GM04503 (cell line): ENCODE measurements at places on chromosomes 13 and 19.

GRCh38 chr19:28397306-28397705 is 815.6 kb downstream of the UQCRFS1 start:
- DNase-seq: no peak

- no peak for DNase-seq
These were observed 1065.8 kb upstream of the SPRY2 start for GRCh38 chr13:81406639-81407292.

DNA sequence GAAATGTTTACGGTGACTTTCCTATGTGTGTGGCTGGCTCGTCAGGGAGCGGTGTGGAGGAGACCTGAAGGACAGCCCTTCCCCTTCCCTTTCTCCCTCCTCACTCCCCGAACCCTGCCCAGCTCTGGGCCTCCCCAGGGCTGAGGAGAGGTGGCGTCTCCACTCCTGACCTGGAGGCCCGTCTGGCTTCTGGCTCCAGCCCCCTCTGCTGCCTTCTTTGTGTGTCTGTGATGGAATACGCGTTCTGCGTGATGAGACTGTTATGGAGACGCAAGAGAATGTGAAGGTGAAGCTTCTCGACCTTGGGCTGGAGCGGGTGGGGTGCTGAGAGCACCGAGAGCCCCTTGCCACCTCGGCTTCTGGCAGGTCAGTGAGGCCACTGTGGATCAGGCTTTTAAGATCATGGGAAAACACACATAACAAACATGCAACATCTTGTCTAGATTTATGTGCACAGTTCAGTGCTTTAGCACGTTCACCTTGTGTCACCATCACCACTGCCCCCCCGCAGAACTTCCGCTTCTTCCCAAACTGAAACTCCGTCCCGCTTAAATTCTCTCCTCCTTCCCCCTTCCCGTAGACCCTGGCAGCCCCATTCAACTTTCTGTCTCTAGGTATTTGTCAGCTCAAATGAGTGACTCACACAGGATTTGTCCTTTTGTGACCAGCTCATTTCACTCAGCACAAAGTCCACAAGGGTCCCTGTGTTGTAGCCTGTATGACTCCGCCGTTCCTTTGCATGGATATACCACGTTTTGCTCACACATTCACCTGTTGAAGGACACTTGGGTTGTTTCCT is 24.7 kb downstream of the ATP11A start:
- DNase-seq: no peak

GRCh38 chr19:14402332-14403144 is 16.6 kb downstream of the DDX39A start:
- DNase-seq: no peak
